ENCODE measurements at places on chromosomes 1 and 21.

- peak; percentile 6 for DNase-seq
Observed at GRCh38 chr1:221276896-221277409, 397.7 kb downstream of the HLX start.

GRCh38 chr1:63713041-63713440 is 60.8 kb upstream of the ROR1 start:
- no peak for DNase-seq

GRCh38 chr1:95084317-95085176 is 11.8 kb upstream of the ALG14 start:
- DNase-seq = peak; percentile 39

GRCh38 chr1:55572878-55573734 is 357.9 kb upstream of the USP24 start:
- DNase-seq = no peak

DNA sequence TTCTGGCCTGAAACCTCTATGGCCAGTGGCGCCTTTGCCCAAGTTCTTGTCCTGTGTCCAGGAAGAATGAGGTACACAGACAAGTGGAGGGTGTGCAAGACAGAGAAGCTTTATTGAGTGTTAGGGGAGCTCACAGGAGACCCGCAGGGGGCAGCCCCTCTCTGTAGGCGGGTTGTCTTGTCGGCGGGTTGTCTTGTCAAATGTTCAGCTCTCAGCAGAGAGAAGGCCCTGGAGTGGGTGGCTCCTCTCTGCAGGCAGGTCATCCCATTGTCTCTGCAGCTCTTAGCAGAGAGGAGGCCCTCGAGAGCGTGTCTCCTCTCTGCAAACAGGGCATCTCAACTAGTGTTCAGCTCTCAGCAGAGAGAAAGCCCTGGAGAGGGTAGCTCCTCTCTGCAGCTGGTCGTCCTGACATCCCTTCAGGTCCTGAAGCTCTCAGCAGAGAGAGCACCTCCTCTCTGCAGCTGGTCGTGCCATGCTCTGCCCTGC is 11.0 kb downstream of the COL6A2 start:
- DNase-seq = no peak

GRCh38 chr1:240294566-240294965 is 202.9 kb downstream of the FMN2 start:
- no peak for DNase-seq

DNA sequence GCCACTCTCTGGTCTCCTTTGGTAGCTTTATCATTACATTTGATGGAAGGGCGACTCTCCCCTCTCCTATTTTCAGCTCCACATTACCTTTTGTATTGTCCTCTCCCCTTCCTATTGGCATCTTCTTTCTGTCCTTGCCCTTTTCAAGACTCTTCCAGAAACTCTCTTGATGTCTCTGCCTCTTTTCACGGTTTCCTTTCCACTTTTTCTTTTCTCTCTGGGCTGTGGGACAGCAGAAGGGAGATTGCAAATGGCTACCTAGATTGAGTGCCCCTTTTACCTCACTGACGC is 17.5 kb downstream of the IER5 start:
- DNase-seq = no peak
